ENCODE measurements at places on chromosomes 2 and 18. TPM values are rescaled to one million over a fixed set of nuclear protein-coding genes. Genes with fewer than 3 reads are reported as not detected.

GRCh38 chr18:80194874-80195570 lies 52.3 kb downstream of the PARD6G start:
- DNase-seq, result no peak

DNA sequence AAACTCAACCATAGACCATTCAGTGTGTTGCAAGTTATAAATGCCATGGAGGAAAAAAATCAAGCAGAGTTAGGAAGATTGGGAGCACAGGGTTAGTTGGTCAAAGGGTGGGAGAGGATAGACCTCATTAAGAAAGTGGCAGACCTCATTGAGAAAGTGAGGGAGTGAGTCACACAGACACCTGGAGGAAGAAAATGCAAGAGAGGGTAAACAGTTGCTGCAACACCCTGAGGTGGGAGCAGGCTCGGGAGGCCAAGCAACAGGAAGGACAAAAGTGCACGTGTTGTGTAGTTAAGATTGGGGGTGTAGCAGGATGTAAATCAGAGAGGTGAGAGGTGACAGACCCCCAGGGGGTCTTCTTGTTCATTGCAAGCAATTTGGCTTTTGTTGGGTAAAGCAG lies 6.4 kb downstream of the IL1RL1 start:
- no peak for DNase-seq

The SLC14A1 gene
- 1.2 TPM for total RNA-seq

DNA sequence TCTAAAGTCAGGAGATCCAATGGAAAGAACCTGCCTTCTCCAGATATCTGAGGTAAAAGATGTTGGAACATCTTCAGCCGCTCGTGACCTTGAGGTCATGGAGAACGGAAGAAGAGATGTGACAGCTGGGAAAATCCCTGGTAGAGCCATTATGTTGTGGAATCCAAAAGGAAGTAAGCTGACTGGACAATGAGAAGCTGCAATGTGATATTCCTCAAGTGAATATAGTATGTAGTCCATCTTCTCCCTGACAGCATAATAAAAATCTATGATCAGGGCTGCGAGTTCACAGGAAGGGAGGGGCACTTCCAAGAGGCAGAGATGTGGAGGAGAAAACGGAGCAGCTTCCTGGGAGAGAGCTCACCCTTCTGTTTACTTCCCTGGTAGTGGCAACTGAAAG lies 201.0 kb upstream of the SP5 start:
- DNase-seq, result no peak

GRCh38 chr2:195659982-195660890 lies 3.2 kb downstream of the SLC39A10 start:
- peak; percentile 66 for DNase-seq

- no peak for DNase-seq
Observed at GRCh38 chr2:132773331-132773730, 103.3 kb upstream of the LYPD1 start.

The SMCHD1 gene
- 153 TPM for total RNA-seq

- no peak for DNase-seq
Observed at GRCh38 chr18:57445488-57446319, 10.5 kb downstream of the ONECUT2 start.

DNA sequence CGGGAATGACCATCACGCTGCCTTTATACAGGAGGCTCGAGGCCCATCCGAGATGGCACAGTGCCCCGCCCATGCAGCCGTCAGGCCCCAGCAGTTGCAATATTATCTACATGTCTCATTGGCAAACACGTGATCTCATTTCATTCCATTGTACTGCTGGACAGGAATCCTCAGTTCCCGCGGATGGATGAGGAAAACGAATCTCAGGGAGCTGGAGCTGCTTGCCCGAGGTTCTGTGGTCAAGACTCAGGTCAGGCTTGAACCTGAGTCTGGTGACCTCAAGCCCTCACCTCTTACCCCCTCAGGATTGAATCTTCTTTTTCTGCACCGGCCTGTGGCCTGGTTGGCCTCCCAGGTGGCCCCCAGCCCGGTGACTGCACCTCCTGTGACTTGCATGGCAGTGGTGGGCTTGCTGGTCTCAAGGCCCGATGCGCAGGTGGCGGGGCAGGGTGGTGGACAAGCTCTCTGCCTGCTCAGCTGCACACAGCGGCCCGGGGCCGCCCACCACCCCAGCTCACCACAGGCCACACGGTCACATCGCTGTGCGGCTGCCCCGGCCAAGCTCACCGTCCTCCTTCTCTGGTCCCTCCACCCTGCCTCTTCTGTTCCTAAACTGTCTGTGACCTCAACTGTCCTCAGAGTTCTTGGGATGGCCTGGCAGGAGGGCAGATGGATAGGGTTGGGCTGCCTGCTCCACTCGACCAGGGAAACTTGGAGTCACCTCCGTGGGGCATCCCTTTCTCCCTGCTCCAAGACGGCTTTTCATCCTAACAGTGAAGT lies 52.0 kb upstream of the HS6ST1 start:
- DNase-seq, result no peak

DNA sequence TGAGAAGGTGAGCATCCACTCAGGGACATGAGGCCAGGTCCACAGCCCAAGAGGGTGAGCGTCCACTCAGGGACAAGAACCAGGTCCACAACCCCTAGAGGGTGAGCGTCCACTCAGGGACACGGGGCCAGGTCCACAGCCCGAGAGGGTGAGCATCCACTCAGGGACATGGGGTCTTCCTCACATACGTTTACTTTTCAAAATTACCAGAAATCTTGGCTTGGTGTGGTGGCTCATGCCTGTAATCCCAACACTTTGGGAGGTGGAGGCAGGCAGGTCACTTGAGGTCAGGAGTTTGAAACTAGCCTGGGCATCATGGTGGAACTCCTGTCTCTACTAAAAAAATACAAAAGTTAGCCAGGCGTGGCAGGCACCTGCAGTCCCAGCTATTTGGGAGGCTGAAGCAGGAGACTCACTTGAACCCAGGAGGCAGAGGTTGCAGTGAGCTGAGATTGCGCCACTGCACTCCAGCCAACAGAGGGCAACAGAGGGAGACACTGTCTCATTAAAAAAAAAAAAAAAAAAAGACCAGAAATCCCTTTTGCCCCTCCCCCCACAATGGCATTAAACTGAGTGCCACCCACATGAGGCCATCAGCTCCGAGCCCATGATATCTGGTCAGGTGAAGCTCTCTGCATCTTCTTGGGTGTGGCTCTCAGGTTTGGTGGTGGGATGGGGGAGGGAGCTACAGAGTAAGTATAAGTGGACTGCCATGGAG lies 9.0 kb upstream of the MBP start:
- DNase-seq, result no peak

GRCh38 chr18:21903709-21904108 lies 163.1 kb downstream of the MIB1 start:
- DNase-seq, result no peak

- no peak for DNase-seq
Observed at GRCh38 chr2:134855709-134856108, 17.3 kb downstream of the ACMSD start.

The ST8SIA3 gene
- not detected for total RNA-seq

GRCh38 chr2:28394997-28395333 lies 2.3 kb downstream of the FOSL2 start:
- DNase-seq, result no peak

DNA sequence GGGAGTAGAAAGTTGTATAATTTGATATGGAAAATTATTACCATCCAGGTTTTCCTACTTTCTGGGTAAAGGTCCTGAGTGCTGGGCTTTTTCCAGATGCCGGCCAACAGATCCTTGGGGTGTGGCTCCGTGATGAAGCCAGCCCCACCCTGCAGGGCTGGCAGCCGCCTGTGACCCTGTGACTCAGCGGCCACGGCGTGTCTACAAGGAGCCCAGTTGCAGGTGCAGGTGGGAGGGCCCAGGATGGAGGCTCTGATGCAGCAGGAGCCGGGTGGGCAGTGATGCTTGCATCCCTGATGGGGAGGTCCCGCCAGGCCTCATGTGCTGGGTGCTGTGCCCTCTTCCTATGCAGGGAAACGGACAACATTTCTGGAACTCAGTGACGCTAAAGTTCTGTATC lies 96.0 kb upstream of the ALKAL2 start:
- DNase-seq, result no peak

The TEX44 gene
- not detected for total RNA-seq

- DNase-seq, result no peak
Observed at GRCh38 chr2:219593154-219593553, 4.5 kb upstream of the STK11IP start.

DNA sequence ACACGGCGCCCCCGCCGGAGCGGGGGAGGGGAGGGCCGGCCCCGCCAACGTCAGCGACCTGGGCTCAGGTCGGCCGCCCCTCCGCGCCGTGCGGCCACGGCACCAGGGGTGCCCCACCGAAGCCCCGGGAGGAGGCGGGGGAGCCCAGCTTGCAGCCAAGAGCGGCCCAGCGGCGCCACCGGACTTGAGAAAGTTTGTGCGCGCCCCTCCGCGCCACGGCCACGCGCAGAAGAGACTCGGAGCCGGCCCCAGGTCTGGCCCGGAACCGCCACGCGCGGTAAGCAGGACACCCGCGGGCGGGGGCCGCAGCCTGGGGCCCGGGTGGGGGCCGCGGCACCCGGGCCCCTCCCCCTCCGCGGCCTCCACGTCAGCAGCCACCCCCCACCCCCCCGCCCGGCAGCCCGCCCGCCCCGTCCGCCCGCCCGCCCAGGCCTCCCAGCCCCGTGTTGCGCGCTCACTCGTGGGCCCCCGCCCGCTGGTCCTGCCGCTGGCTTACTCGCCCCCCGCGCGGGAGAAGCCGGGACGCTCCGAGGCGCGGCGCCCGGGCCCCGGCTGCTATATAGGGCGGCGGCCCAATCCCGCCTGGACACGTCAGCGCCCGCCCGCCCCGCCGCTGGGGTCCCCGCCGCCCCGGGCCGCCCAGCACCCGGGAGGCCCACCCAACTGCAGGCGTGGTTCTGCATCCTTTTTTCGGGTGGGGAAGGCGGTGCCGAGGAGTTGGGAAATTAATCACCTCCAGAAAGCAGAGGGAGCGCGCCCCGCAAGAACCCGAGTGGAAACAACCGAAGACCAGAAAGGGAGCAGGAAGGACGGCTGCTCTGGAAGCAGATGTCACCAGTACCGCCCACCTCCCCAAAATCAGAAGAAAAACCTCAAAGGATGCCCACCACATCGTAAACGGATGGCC lies 42.9 kb downstream of the HDLBP start:
- peak; percentile 46 for DNase-seq

GRCh38 chr2:157363612-157364101 lies 38.0 kb upstream of the ERMN start:
- no peak for DNase-seq

DNA sequence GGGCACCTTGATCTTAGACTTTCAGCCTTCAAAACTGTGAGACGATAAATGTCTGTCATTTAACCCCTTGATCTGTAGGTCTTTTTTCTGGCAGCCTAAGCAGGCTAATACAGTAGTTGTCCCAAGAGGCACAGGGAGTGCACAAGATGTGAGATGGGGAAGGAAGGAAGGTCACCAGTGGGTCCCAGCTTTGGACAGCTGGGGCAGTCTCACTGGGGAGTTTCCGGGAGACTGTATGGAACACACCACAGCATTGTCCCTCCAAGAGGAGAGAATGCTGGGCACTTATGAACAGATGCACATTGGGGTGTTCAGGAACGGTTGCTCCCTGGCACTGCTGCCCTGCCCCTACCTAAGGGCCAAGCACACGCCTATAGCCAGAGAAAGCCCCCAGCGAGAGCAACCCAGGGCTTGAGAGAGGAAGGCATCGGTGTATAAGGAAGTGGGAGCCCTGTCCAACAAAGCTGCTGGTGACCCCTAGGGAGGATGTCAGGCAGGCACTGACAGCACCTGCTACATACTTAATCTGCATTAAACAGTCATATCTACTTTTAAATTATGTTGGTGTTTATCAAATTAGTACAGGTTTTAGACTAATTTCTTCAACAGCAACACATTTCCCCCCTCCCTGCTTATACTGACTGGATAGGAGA lies 11.6 kb upstream of the NCK2 start:
- no peak for DNase-seq

The LRRTM1 gene
- 2.2 TPM for total RNA-seq

GRCh38 chr2:147916723-147917122 lies 71.9 kb downstream of the ACVR2A start:
- no peak for DNase-seq

The AGXT gene
- total RNA-seq, result 1.4 TPM

GRCh38 chr18:6610466-6610865 lies 119.0 kb upstream of the ARHGAP28 start:
- DNase-seq, result no peak

- DNase-seq, result no peak
Observed at GRCh38 chr18:3154214-3154613, 65.6 kb downstream of the MYOM1 start.

GRCh38 chr2:47645246-47645645 lies 137.7 kb upstream of the MSH6 start:
- no peak for DNase-seq

- DNase-seq, result no peak
Observed at GRCh38 chr2:30312916-30313315, 81.6 kb downstream of the LBH start.

DNA sequence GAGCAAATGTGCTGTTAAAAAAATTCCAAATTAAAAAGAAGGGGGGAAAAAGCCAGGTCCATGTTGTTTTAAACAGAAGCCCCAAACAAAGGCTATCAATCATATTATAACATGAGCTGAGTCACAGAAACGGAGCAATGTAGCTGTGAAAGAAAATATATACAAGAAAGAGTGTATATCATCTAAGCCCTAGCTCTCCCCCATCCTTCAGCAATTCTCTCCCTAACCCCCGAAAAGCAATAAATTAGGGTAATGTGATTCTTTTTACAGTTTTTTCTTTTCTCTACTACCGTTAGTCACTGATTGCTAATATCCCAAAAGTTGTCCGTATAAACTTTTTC lies 25.3 kb downstream of the FEZ2 start:
- DNase-seq, result no peak

Data from omental fat pad (tissue), 4 donors.